ENCODE measurements at places on chromosomes 6 and 20.
A peak's percentile ranks its signal among the peaks of the same experiment; 100 is the strongest.

DNA sequence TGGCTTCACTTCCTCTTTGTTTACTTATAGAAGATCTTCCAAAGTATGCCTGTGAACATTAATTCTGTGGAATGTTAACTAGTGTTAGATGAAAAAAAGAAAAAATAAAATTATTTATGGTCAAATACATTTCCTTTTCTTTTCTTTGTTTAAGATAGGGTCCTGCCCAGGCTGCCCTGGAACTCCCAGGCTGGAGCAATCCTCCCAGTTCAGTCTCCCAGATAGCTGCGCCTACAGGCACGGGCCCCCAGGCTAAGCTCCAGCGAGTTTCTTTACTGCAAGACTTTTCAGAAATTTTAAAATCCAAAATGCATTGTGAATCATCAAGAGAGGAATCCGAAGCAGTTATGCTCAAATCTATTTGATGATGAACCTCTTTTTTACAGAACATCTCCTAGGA lies 39.3 kb upstream of the IL20RA start:
- DNase-seq = no peak

- DNase-seq = no peak
Measured at GRCh38 chr6:32226434-32226833, 2.6 kb upstream of the NOTCH4 start.

GRCh38 chr20:57037689-57038088 lies 228.8 kb downstream of the BMP7 start:
- DNase-seq = no peak

DNA sequence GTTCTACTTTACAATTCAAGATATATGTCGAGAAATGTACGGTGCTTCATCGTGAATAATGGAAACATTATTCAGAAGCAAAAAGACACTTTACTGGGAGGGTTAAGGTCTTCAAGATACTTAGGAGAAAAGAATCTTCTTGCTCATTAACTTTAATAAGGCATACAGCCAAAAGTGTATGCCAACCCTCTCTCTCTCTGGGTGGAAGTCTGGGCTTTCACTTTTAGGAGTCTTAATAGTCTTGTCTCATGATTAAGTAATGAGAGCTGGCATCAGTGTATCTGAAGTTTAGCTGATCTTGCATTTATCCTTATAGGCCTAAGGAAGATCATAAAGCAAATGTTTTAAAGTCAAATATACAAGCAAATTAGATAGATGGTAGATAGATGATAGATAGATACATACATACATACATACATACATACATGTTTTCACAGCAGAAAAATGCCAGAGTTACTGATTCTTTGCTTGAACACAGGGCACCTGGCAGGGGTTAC lies 21.5 kb downstream of the OLIG3 start:
- DNase-seq = no peak

GRCh38 chr6:108260126-108260808 lies 573 bp downstream of the SNX3 start:
- peak; percentile 35 for DNase-seq

- no peak for DNase-seq
Measured at GRCh38 chr6:106626485-106626884, 2.8 kb downstream of the RTN4IP1 start.

DNA sequence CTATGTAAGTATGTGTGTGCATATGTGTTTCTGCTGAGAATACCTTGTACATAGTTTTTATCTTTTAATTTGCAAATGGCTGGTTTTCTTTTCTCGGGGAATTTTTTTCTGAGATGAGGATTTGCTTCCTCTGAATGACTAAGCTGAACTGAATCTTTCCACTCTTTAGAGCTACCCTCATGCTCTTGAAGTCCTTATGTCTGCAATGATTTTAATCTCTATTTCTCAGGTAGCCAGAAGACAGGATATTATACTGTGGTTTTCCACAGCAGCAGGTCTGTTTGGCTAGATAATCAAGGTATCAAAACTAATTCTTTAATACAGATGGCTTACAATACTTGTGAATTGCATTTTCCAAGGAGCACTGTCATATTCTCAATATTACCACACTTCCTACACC lies 114.7 kb downstream of the PLCB1 start:
- no peak for DNase-seq

GRCh38 chr20:13276945-13277541 lies 56.0 kb downstream of the ISM1 start:
- DNase-seq = no peak

DNA sequence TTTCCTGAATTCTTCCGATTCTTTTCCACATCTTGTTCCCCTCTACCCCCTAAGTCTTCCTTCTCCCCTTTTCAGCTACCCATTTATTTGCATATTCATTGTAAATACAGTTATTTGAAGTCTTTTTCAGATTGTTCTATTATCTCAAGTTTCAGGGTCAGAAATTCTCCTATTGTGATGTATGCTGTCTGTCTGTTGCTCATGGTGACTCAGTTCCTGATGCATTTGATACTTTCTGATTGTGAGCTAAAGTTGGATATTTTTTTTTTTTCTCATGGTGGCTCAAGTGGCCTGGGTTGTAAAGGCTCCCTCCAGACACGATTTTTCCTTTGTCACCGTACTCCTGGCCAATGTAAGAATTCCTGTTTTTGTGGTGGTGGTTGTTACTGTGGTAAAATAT lies 4.9 kb upstream of the PI16 start:
- DNase-seq = no peak

DNA sequence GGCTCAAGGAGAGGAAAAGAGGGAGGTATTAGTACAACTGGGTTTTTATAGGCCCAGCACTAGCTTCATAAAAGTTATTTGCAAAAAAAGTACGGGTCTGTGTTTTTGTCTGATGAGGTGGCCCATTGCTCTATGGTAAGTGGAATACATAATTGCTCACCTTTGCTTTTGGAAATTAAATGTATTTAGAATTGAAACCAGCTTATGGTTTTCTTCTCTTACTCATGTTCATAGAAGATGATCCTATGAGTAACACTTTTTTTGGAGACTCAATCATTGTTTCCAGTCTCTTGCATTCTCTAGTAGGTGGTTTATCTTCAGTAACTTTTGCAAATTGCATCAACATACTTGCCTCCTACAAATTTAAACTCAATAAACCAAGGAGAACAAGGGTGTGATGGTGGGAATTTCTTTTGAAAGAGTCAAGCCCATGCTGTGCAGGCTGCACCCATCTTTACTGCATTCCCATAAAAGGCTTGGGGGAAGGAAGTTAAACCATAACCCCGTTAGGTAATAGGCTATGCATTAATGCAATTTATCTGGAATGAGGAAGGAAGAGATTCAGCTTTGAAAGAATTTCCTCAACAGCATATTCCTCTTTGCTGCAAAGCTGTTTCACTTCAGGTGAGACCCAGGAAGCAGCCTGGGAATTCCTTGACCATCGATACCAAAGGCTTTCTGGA lies 48.5 kb upstream of the EDN1 start:
- DNase-seq = peak; percentile 63

GRCh38 chr6:117540670-117541069 lies 58.2 kb downstream of the DCBLD1 start:
- no peak for DNase-seq

- no peak for DNase-seq
Measured at GRCh38 chr6:98137391-98137790, 697.0 kb upstream of the POU3F2 start.

- no peak for DNase-seq
Measured at GRCh38 chr6:117304446-117304845, 39.1 kb downstream of the VGLL2 start.

- DNase-seq = peak; percentile 52
Measured at GRCh38 chr6:111228094-111228493, 140.8 kb downstream of the SLC16A10 start.

GRCh38 chr6:135814043-135814442 lies 37.5 kb upstream of the PDE7B start:
- DNase-seq = no peak

DNA sequence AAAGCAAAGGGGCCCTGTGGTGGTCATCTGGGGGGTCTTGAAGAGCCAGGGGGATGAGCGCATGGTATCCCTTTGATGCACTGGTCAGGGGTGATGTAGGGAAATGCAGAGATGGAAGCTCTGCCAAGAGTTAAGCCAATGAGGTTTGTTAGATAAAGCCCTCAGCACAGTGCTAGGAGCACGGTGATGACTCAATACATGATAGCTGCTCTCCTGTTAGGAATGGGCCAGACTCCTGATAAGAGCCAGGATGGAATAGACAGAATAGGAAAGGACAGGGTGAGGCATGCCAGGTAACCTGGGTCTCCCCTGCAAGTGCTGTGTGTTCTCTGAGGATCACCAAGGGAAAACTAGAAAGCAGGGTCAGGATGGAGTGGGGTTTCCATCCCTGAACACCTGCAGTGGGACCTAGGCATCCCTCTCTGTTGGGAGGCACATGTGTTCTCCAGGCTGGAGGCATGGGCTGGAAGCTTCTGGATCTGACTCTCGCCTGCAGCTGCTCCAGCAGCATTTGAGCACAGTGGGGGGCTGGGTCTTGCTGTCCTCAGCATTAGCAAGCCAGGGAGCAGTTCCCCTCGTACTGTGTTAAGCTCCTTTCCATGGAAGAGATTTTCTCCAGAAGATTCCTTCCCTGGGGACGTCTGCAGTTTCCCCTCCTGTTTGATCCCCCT lies 71.8 kb upstream of the TIAM2 start:
- DNase-seq = no peak

GRCh38 chr6:21045135-21045700 lies 511.0 kb downstream of the CDKAL1 start:
- DNase-seq = no peak

- DNase-seq = no peak
Measured at GRCh38 chr20:1427457-1428054, 34.7 kb upstream of the FKBP1A start.

DNA sequence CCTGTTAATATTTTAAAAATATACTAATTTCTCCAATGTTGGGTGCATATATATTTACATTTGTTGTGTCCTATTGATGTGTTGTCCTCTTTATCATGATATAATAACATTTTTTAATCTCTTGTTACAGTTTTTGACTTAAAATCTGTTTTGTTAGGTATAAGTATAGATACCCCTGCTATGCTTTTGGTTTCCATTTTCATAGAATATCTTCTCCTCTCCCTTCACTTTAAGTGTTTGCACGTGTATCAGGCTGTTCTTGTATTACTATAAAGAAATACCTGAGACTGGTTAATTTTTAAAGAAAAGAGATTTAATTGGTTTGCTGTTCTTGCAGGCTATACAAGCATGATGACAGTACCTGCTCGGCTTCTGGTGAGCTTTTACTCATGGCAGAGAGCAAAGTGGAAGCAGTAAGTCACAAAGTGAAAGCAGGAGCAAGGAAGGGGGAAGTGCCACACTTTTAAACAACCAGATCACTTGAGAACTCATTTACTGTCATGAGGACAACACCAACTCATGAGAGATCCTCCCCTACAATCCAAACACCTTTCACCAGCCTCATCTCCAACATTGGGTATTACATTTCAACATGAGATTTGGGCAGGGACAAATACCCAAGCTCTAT lies 340.5 kb upstream of the SYNCRIP start:
- no peak for DNase-seq

DNA sequence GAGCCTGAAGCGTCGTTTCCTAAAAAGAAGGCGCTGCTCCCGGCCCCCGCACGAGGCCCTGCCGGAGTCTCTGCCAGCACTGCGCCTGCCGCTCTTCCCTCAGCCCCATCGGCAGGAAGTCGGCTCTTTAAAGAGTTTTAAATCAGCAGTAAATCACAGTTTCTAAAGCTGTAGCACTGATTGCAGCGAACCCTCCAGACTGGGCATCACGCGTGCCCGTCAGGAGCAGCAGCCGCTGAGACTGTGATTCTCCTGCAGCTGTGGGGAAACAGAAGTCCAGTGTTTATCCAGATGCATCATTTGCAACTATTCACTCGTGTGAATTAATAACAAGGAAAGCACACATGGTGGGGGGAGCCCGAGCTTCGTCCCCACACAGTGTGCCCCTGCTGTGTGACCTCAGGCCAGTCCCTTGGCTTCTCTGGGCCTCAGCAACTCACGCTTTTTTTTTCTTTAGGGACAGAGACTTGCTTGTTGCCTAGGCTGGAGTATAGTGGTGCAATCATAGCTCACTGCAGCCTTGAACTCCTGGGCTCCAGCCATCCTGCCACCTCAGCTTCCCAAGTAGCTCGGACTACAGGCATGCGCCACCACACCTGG lies 28.3 kb downstream of the DLL1 start:
- no peak for DNase-seq

GRCh38 chr20:45456632-45457031 lies 12.9 kb upstream of the WFDC2 start:
- DNase-seq = no peak

DNA sequence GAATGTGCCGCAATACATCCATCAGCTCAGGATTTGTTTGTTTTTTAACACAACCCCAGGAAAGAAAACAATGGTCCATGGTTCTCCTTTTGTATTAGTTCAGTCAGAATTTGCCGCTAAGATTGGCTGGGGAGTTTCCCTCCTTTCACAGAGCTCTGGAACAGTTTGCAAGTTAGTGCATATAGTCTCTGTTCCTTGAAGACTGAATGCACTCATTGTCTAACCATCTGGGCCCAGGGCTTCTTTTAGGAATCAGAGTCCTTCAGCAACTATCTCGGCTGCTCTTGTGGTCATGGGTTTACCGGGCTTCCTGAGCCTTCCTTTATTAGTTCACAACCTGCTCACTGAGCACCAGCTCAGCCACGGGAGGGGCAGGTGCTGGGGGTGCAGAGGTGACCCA lies 121.3 kb downstream of the SLC23A2 start:
- DNase-seq = no peak

DNA sequence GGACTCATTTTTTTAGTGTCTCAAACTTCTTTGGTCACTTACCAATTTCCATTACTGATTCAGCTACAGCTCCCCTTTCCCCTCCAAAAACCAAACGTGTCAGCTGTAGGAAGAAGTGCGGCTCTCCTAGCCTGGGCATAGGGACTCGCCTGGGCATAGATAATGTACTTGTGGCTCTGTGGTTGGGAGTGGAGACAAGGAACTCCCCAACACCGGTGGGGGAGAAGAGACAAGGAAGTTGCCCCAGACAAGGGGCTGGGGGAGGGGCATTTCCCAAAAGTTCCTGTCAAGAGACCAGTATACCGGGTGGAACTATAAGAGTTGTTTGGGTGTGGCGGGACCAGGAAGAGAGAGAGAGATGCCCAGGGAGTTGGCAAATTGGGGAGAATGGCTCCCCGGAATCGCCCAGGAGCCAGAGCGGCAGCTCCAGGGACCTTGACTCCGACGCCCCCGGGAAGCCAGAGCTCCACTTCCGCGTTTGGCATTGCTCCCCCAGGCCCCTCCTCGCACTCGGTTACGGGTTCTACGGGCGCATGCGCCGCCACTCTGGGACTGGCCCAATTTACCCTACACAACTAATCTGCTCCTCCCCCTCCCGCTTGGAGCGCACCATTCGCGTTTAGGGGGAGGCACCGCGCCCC lies 871 bp upstream of the ZFAND3 start:
- peak; percentile 99 for DNase-seq

- DNase-seq = peak; percentile 96
Measured at GRCh38 chr6:26304797-26305640, 60.0 kb upstream of the BTN3A2 start.

GRCh38 chr6:3742076-3742425 lies 9.5 kb downstream of the PXDC1 start:
- DNase-seq = no peak

Data from suppressor macrophage treated with lipopolysaccharide for 4 hours (primary cell).